Fibroblast of skin of right biceps (primary cell): ENCODE measurements at places on chromosomes 2 and 18.

DNA sequence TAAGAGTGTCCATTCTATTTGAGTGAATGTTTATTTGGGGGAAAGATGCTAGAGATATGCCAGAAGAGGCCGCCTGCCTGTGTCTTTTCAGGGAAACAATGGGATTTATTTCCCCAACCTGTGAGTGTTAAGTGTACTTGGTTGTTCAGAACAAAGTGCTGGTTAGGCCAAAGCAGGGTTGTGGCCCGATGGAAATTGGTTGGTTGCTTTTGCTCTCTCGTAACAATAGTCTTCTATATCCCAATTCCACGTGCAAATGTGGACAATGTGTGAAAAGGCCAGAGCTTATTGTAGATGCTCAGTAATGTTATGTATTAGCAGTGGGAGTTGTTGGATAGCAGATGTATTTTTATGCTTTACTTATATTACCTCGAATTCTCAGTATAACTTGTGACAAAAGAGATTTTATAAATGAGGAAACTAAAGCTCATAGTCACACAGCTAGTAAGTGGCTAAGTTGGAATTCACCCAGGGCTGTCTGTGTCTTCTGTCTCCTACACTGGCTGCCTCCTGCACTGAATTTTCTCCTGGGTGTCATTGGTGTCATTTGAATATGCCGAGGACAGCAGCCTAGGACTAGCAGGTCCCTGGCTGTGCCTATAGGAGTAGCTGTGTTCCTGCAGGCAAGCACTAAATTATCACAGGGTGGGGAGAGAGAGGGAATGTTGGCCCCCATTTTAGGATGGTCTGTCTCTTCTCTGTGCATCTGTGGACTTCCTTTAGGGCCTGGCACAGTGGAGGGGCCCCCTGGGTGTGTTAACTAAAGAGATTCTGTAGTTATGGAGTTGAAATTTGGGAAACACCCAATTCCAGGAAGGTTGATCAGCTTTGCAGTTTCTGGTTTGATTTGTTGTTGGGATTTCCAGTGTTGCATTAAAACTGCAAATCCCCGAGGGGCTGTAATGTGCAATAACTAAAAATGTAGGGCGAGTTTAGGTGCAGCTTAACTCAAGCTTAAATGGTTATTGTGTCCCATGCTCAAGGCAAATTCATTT lies 21.6 kb downstream of the GPD2 start:
- DNase-seq: no peak

DNA sequence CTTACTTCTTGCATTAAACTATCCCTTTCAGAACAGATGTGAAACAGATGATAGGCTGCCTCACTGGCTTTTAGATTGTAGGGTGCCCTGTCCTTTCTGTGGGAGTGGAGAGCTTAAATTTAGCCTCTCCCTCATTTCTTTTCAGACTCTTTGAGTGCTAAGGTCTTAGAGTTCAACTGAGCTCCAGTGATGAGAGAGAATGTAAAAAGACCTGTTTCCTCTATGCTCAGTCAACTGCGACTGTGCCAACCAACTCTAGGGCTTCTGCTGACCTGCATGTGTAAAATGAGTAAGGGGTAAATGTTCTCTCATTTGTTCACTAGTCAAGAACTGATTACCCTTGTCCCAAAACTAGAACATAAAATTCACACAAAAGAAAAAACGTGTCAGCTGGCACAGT lies 104.8 kb upstream of the TGFA start:
- no peak for DNase-seq

DNA sequence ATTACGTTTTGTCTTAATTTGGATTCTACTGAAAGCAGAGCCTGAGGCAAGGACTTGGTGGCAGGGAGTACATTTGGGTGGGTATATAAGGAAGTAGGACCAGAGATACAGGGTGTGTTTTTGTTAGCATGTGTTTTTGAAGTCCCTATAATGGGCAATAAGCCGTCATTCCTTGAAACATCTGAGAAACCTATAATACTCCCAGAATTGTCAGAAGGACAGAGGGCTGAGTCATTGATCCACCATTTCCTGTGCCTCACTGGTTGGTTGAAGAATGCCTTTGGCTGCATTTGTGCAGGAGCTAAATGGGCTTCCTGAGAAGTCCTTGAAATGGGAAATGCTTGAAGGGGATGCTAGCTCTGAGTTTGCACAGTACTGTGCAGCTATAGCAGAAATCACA lies 281.8 kb upstream of the ZEB2 start:
- DNase-seq: peak; percentile 91

GRCh38 chr2:152028182-152028862 lies 70.5 kb downstream of the CACNB4 start:
- no peak for DNase-seq

DNA sequence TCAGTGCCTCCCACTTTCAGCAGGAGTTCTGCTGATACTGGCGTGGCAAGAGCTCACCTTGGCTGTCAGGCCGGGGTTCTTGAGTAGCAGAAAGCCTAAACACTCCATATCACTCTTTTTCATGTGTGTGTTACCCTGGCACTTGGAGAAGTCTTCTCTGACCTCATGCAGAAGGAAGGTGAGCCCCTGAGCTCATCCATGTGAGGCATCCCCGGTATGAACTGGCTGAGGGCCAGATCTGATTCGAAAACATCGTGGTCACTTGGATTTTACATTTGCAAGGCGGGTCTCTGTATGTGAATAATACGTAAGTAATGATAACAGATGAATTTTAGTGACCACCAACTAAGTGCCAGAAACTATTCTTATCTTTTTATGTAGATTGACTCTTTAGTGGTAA lies 93.6 kb downstream of the RAPGEF4 start:
- DNase-seq: peak; percentile 96

GRCh38 chr2:126368758-126369157 lies 287.2 kb upstream of the GYPC start:
- DNase-seq: no peak

- no peak for DNase-seq
Observed at GRCh38 chr2:12211326-12212175, 465.1 kb downstream of the LPIN1 start.

DNA sequence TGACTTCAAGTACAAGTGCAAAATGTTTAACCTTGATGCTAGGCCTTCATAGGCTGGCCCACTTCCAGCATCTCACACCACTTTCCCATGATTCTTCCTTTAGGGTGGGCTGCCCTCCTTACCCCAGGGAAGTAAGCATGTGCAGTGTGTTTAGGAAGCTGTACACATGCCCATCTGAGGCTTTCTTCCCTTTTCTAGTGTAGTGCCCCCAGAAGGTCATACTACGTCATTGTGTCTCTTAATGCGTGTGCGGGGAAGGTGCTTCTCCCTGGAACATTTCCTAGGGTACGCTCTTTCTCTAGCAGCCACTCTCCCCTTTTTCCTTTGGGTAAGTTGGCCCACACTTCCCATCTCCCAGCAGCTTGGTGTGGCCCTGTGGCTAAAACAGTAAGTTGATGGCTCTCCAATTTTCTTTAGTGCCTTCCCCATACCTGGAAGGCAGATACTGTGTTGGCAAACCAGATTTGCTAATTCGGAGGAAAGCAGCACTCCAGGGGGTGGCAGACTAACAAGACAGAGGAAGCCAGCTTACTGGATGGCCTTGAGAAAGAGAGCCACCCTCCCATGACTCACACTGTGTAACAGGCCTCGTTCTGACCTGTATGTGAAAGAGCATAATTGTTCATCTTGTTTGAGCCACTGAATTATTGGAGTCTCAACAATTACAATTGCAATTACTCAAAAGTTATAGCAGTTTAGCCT lies 1.1 kb upstream of the SULT6B1 start:
- peak; percentile 83 for DNase-seq

DNA sequence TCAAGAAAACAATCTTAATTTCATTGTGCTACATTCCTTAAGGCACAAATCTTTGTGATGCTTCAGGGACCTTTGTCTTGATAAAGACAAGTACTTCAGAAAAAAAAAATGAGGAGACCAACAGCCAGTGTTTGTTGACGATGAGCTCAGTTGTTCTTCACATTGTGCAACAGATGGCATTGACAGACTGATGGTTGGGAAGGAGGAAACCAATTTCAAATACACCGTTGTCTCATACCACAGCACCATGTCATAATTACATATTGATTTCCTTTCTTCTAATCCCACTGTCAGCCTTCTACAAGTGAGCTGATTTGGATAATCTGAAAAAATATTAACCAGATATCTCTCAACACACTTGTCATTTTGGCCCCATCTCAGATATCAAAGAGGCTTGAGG lies 53.7 kb upstream of the GRB14 start:
- no peak for DNase-seq

- no peak for DNase-seq
Observed at GRCh38 chr2:118307864-118308263, 219.6 kb downstream of the INSIG2 start.

- DNase-seq: no peak
Observed at GRCh38 chr2:200445284-200445683, 64.6 kb downstream of the KCTD18 start.

- no peak for DNase-seq
Observed at GRCh38 chr18:22019193-22019592, 150.2 kb upstream of the GATA6 start.

GRCh38 chr2:26970928-26971627 lies 641 bp downstream of the MAPRE3 start:
- DNase-seq: no peak

DNA sequence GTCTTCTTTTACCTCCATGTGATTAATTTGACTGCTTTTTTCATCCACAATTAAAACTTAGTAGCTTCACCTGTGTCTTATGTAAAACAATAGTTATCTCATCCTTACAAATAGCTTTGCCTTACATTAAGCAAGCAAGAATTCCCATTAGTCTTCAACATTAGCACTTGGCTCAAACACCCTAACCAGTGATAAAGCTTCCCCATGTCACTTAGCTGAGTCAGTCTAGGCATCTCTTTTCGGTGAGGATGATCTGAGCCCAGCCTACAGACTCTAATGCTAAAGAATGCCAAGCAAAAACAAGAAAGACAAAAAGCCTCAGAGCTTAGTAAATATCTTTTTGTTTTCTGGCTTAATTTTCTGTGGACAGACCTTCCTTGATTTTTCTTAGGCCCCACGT lies 26.1 kb downstream of the GAD1 start:
- peak; percentile 80 for DNase-seq

DNA sequence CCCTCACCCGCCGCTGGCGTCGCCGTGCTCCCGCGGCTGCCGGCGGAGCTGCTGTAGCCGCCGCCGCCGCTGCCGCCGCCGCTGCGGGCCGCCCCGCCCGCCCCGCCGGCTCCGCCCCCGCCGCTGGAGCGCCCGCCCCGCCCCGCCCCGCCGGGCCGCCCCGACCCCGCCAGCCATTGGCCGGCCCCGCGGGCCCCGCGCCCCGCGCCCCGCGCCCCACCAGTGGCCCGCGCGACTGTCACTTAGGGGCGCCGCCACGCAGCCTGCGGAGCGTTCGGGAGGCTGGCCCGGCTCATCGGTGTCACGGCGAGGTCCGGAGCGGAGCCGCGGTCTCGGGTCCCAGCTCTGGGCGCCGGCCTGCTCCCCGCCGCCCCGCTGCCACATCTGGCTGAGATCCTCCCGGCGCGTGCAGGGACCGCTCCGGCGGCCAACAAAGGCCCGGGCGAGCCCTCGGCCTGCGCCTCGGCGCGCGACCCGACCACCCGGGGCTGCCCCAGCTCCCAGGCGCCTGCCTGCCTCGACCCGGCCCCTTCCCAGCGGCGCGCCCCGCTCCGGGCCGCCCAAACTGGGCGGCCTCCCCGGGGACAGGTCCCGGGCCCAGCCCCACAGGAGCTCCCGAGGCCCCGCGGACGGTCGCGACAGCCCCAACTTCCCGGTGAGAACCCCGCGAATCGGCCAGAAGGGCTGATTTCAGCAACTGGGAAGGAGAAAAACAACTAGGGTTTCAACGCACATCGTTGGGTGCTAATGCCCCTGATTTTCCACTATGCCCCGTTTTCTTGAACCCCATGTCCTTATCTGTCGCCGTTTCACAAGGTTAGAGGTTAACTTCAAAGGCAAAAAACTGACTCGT lies at the start of gene MGAT4A:
Gene MGAT4A (minus strand): TSS at position 92 of the 853 bp plus-strand sequence. CDS start 4,800 bp downstream, outside the sequence.
- peak; percentile 25 for DNase-seq

DNA sequence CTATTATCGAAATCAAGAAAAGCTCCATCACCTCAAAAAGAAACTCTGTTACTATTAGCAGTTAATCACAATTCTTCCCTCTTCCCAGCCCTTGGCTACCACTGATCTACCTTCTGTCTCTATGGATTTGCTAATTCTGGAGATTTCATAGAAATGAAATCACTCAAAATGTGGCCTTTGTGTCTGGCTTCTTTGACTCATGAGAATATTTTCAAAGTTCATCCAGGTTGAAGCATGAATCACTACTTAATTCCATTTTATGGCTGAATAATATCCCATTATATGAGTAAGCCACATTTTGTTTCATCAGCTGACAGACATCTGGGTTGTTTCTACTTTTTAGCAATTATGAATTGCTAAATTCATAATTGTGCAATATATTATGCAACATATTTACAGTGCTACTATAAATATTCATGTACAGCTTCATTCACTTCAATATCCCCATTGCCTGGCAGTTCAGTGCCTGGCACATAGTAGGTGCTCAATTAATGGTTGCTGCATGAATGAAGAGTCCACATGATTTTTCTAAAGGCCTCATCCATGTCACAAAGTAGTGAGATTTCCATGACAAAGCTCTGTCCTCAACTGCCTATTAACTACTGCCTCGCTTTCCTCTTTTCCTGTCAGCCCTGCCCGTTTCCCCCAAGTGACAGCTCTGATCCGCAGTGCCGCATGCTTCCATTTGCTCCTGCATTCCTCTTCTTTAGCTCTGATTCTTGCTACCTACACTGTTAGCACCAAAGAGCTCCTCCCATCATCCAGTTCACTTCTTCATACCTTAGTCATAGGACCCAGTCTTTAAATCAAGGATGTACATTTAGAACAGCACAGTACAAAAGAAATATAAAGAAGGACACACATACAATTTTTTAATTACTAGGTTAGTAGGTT lies 32.8 kb downstream of the CCDC93 start:
- DNase-seq: peak; percentile 97

DNA sequence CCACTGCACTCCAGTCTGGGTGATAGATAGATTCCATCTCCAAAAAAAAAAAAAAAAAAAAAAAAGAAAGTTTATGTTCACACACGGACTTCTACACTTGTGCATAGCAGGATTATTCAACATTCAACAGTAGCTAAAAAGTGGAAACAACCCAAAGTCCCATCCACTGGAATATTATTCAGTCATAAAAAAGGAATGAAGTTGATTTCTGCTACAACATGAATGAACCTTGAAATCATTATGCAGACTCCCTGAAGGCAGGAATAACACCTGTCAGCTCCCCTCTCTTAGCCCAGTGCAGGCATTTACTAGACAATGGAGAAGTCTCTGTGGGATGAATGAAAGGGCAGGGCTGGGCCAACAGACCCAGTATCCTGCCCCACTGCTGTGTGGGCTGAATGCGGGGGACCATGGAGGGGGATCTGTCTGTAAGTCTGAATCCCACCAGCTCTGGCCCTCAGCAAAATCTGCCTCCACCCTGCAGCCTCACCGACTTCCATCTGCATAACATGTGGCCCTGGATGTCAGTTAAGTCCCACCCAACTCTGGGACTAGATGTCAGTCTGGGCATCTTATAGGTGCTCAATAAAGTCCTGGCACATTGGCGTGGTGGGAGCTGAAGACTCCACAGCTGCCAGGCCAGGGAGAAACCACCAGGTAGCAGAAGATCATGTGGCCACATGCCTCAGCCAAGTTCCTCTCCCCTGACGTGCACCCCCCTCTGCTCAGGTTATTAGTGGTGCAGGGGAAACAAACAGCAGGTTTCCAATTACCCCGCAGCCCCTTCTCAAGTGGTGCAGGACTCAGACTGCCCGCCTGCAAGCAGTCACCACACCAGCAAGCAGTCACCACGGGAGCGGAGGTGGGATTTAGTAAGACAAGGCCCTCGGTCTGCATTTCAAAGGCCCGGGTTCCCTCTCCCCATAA lies 8.9 kb downstream of the ZFP36L2 start:
- DNase-seq: no peak
